ENCODE measurements at places on chromosomes 4 and X.

GRCh38 chr4:153594210-153594609 lies 89.9 kb upstream of the TLR2 start:
- DNase-seq = peak; percentile 7

- DNase-seq = no peak
Observed at GRCh38 chrX:141469469-141469868, 115.1 kb downstream of the SPANXA1 start.

GRCh38 chr4:83320548-83320947 lies 14.1 kb downstream of the HPSE start:
- peak; percentile 14 for DNase-seq

- no peak for DNase-seq
Observed at GRCh38 chr4:61375301-61375700, 175.2 kb downstream of the ADGRL3 start.

- peak; percentile 80 for DNase-seq
Observed at GRCh38 chrX:131746491-131746968, 202.7 kb downstream of the OR13H1 start.

DNA sequence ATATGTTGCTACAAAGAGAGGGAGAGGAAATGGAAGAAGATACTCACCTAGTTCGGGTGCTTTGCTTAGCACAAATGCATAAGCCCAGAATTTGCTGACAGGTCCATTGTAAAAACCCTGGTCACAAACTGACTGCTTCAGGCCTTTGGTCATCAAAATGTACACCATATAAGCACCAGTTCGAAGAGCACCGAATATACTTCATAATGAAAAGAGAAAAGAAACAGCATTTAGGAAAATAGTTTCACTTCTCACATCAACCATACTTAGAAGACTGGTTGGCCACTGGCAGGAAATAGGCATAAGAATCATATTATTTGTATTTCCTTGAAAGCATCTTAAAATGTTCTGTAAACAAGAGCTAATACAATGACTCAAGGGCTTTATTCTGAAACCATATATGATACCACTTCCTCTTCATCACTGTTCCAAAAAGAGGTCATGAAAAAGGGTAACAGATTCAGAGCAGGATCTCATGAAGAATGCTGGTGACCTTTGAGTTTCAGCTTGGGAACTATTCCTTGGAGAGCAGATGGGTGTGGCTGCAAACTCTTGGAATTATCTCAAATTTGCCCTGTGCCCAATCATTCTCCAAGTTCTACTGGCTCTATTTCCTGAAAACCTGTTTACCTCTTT lies 138.7 kb downstream of the ELOVL6 start:
- DNase-seq = no peak

DNA sequence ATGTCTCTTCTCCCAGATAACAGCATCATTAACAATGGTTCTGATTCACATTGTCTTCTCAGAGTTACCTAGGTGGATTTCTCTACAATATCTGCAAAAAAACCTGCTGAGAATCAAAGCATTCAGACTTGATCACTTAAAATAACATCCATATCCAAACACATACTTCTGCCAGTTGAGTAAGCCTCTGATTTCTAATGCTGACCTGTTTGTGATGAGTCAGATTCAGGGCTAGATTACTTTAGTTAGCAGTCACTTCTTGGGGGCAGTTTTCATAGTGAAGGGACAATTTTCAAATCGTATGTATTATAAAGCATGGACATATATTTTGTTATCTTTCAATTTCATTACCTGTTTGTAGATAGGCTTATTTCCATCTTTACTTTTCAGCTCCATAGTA lies 35.5 kb downstream of the CCNI start:
- peak; percentile 29 for DNase-seq

DNA sequence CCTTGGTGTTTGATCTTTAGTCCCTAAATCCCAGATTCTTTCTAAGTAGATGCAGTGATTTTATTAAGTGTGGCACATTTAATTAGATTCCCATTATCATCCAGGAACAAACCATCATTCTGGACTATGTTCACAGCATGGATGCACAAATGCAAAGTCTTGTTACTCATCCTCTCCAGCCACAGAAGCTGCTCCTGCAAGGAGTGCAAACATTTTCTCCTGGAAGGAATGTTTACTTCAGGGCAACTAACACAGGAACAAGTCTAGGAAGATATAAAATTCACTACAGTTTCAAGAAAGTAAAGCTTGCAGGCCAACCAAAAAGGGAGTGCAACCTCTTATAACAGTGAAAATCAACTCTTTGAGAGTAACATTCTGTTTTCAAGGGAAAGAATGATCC lies 106.0 kb downstream of the IQCM start:
- no peak for DNase-seq

- DNase-seq = no peak
Observed at GRCh38 chr4:26622913-26623312, 39.0 kb downstream of the TBC1D19 start.

GRCh38 chr4:165677081-165677480 lies 196.0 kb upstream of the TLL1 start:
- no peak for DNase-seq

- no peak for DNase-seq
Observed at GRCh38 chr4:137370679-137371078, 161.6 kb downstream of the PCDH18 start.

- DNase-seq = no peak
Observed at GRCh38 chr4:29983890-29984289, 736.3 kb upstream of the PCDH7 start.

DNA sequence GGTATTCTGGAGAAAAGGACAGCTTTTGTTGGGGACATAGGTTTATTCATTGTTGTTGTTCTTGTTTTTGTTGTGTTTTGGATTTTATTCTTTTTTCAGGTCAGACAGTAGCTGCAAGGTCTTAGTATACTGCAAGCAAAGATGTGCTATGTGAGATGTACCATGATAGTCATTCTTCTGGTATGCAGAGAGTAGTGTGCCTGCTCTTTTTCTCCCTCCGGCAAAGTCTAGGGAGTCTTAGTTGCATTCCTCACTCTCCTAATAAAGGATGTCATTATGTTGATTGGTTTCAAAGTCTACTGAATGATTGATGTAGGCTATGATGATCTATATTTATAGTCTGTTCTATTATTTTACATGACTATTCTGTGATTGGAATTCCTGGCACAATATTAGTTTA lies 119.9 kb upstream of the POF1B start:
- DNase-seq = no peak
